ENCODE measurements at places on chromosomes 2 and 18.

GRCh38 chr2:86301009-86301408 is 36.4 kb downstream of the REEP1 start:
- DNase-seq = no peak

GRCh38 chr2:26458365-26459042 is 19.4 kb downstream of the OTOF start:
- DNase-seq = peak; percentile 28

- DNase-seq = no peak
Observed at GRCh38 chr2:210072922-210073509, 70.6 kb downstream of the RPE start.

GRCh38 chr2:188984065-188984491 is 9.9 kb downstream of the COL3A1 start:
- no peak for DNase-seq

GRCh38 chr2:136131484-136131960 is 13.6 kb upstream of the CXCR4 start:
- DNase-seq = no peak

DNA sequence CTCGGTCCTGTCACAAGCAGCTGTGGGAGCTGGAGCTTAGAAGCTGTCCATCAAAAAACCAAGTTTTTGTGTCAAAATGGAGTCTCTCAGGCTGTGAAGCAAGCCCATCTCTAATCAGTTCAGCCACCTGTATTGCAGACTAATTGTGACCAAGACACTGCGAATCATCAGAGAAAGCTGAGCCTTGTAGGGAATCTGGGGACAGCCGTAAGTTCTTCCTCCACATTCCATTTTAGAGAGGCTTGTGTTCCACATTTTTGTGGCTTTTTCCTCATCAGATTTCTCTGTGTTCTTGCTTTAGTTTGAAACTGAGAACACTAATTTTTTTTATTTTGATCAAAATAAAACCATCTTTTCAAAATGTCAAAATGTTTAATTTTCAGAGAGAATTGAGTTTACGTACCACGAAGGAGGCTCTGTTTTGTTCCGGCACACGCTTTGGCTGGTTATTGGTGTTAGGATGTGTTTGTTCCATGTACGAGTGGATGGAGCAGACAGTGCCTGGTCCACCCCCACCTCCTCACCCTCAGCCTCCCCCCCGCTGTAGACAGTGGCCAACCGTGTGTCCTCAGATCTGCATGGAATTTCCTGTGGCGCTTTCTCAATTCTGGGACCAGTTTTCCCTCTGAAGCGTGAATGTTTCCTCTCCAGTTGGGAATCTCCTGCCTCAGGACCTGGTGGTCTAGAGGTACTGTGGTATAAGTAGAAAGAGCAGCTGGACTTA is 140.8 kb downstream of the AGAP1 start:
- no peak for DNase-seq

- no peak for DNase-seq
Observed at GRCh38 chr18:12765126-12765525, 62.3 kb downstream of the PSMG2 start.

DNA sequence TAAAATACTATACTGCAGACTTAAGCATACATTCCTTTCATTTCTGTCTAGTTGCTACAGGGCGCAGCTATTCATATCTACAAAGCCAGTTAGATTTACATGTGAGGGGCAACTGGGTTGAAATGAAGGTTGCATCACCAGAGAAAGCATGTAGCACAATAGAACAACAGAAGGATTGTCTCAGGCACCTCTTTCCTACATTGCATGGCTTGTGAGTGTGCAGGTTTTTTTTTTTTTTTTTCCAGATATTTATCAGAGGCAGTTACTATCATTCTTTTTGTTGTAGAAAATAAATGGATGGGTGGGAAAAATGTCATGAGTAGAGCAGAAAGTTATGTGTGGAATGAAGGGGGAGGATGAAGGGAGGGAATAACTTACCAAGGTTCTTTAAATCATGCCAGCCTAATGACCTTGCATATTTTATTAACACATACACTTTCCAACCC is 86.8 kb downstream of the ERBB4 start:
- no peak for DNase-seq

DNA sequence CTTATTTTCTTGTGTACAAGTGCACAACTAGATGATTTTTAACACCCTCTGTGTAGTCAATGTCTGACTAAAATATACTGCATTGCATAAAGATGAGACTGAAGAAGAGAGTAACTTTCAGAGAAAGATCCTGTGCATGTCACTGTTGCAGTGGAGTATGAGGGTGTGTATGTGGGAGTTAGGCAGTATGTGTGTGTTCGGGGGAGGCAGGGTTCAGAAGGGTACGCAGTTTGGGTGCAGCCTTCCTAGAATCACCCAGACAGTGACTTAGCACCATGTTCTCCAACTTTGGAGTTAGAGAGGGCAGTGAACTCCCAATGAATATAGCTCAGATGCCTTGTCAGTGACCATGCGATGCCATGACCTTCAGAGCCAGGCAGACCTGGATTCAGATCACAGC is 84.6 kb downstream of the LRATD1 start:
- DNase-seq = no peak
